ENCODE measurements at places on chromosomes 3 and 15. TPM values are rescaled to one million over a fixed set of nuclear protein-coding genes. Genes with fewer than 3 reads are reported as not detected.

Gene SEMA3F
- 11.0 TPM for total RNA-seq

Gene RFX7
- 8.4 TPM for total RNA-seq

Gene H1-8
- total RNA-seq, result not detected

Gene LSAMP
- total RNA-seq, result not detected

Gene TIGIT
- total RNA-seq, result not detected

Gene HAPLN3
- total RNA-seq, result 27.9 TPM

Measured in A549 treated with RU486 at 1 μM for 4 hours (cell line).